Occipital lobe (tissue), 3 donors: ENCODE measurements at places on chromosomes 12 and 14.

DNA sequence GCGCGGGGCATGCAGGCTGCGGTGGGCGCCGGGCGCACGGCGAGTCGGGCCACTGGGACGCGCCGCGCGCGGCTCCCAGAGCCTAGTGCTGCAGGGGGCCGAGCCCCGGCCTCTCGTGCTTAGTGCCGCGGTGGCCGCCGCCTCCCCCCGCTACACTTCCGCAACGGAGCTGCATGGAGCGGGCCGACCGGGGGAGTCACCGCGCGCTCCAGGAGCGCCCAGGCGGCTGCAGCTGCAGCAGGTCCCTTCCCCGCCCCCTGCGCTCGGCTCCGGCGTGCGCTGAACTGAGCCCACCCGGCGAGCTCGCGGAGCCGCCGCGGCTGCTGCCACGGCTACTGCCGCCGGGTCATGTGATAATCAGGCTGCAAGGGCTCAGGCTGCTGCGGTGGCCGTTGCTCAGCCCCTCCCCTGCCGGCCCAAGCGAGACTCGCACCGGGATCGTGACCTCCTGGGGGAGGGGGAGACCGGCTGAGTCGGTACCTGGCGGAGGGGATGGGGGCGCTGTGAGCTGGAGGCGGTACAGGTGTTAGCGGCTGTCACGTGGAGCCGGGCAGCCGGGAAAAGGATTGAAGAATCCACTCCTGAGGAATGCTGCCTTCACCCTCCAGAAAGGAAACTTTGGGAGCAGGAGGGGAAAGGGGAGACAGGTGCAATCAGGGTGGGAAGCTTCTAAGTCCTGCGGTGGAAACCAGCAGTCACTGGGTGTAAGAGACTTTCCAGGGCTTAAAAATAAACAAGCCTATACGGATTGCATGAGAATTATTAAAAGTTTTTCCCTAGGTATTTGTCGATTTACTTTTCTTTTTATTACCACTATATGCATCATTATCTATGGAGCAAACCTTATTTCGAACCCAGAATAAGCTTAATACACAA is at the start of gene PPM1H:
Gene PPM1H (minus strand): TSS at position 352 of the 876 bp plus-strand sequence. CDS start 414 bp downstream, outside the sequence.
- DNase-seq = peak; percentile 80

GRCh38 chr12:95321516-95322246 is 104.1 kb downstream of the VEZT start:
- DNase-seq = no peak

DNA sequence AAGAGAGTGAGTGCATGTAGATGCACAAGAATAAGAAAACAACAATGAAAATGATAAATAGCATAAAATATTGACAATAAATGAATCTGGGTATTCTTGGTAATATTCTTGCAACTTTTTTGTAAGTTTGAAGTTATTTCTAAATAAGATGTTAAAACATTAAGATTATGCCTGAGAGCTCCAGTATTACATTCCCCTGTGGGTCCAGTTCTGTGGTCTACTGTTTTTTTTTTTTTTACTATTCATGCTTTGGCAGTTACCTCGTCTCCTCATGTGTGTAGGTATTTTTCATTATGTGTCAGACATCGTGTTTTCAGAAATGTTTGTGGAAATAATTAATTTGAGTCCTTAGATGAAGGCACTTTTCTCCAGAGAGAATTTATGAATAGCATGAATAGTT is 386.2 kb downstream of the AACS start:
- DNase-seq = no peak

GRCh38 chr12:91687052-91688017 is 458.3 kb downstream of the BTG1 start:
- DNase-seq = no peak

- DNase-seq = no peak
Measured at GRCh38 chr14:102667703-102668102, 75.3 kb downstream of the RCOR1 start.

GRCh38 chr14:45664668-45665356 is 411.8 kb upstream of the MIS18BP1 start:
- DNase-seq = no peak

- DNase-seq = no peak
Measured at GRCh38 chr14:33946679-33947476, 4.0 kb downstream of the EGLN3 start.

DNA sequence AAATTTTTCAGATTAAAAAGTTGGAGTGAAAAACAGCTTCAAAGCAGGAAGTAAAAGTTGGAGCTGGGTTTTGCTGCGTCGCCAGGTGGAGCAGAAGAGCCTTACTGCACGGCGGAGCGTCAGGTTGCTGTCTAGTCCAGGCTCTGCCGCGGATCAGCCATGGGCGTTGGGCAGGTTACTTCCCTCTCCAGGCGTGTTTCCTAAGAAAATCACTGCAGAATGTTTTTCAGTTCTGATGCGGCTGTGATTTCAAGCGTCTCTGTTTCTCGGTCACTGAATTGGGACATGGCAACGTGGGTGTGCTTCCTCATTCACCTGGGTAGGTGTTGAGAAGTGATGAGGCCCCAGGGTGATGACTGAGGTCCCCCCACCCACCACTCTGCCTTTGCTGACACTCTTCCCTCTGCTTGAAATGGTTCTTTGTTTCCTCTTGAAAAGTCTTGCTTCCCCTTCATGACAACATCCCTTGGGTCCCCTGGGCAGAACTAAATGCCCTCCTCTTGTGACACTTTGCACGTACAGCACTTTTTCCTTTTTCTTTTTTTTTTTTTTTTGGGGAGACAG is 7.6 kb downstream of the EVL start:
- DNase-seq = no peak

DNA sequence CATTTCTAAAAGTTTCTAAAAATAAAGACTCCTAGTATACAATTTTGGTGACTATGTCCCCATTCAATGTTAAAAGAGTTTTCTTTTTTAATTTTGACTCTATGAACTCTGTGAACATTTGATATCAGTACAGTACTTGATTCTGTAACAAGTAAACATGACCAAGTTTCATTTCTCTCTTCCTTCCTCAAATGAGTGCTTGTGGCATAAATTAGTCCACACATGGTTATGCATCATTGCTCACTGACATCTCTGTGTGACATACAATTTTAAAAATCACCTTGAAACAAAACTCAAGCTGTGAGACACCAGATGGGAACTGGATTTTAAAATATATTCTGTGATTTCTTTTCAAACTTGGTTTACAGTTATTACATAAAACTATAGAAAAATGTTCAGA is 253.9 kb upstream of the MDGA2 start:
- DNase-seq = no peak

- no peak for DNase-seq
Measured at GRCh38 chr12:25101092-25101445, 93.9 kb downstream of the DNAI7 start.

DNA sequence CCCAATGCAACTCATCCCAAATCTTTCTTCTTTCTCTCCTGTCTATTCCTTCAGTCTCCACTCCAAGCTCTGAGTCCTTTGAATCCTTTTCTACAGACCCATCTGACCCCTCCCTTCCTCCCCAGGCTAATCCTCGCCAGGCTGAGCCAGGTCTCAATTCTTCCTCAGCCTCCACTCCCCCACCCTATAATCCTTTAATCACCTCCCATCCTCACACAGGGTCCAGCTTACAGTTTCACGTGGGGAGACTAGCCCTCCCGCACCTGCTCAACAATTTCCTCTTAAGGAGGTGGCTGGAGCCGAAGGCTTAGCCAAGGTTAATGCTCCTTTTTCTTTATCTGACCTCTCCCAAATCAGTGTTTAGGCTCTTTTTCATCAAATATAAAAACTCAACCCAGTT is 63.8 kb downstream of the MOK start:
- DNase-seq = no peak

GRCh38 chr14:63134801-63135200 is 69.4 kb upstream of the RHOJ start:
- DNase-seq = no peak

GRCh38 chr12:57173683-57174082 is 26.3 kb upstream of the LRP1-AS start:
- no peak for DNase-seq

GRCh38 chr12:39375206-39375808 is 67.6 kb downstream of the KIF21A start:
- no peak for DNase-seq

- no peak for DNase-seq
Measured at GRCh38 chr14:73477618-73478266, 13.0 kb upstream of the RIOX1 start.
